ENCODE measurements at places on chromosomes 2 and 18. TPM values are rescaled to one million over a fixed set of nuclear protein-coding genes. Genes with fewer than 3 reads are reported as not detected.

MZT2A gene
- polyA plus RNA-seq: 32.2 TPM

GRCh38 chr2:17317439-17317976, 200.7 kb downstream of the RAD51AP2 start:
- DNase-seq: no peak

- no peak for DNase-seq
Observed at GRCh38 chr18:31977270-31977872, 34.4 kb upstream of the TRAPPC8 start.

DNA sequence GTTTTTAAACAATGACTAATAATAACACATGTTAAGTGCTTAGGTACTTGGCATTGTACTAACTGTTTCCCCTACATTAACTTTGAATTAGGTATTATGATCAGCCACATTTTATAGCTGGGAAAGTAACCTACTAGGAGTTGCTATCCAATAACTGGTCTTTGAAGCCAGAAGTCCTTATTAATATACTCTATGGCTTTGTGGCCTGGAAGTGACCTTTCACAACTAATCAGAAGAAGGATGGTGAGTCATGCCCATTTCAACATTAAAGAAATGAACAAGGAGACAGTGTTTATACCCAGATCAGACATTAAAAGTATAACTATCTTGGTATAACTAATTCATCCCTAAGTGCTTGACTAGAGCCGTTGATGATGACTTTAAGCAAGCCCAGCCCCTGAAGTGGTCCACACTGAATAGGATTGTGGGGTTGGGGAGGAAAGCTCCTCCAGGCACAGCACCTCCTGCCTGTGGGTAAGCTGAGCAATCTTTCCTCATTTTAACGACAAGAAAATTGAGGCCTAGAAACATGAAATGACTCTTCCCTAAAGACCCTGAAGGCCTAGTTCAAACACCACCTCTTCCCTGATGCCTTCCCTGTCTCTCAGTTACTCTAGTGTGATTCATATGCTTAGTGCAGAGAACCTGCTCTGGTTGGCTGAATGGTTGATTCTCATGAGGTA, 71.6 kb upstream of the RFX8 start:
- DNase-seq: no peak

GRCh38 chr18:35642802-35643201, 61.3 kb downstream of the GALNT1 start:
- DNase-seq: no peak

- DNase-seq: no peak
Observed at GRCh38 chr2:50865235-50865634, 166.7 kb downstream of the NRXN1 start.

Data from left lung (tissue), 14 donors.